ENCODE measurements at places on chromosomes 16 and 17.

GRCh38 chr17:81582749-81583148 is 30.6 kb upstream of the FAAP100 start:
- no peak for DNase-seq

- DNase-seq, result no peak
Measured at GRCh38 chr17:78889531-78889930, 13.5 kb downstream of the CEP295NL start.

DNA sequence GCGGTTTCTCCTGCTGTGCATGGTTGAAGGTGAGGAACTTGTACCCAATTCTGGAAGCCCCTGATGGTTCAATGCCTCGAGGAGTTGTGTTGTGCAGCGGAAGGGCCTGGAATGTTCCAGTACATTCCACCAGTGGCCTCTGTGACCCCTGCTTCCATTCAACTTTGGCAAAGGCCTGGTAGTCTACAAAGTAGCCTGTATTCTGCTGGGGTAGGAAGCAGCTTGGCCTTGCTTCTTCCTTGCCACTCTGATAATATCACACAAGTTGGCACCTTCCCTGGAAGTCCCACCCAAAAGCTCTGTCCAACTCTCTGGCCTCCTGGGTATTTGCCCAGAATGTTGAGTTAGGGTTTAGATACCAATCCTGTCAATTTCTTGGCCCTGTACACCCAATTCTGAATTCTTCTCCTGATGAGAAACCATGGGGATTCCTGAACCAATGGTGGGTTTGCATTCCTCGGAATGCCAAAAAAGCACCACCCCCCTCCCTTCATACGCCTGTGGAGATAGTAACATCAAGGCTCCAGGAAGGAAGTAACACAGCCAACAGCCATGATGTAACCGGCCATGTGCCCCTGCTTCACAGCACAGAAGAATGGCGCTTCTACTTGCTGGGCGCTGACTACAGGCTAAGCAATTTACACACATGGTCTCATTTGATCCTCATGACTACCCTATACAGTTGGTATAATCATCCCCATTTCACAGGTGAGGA is 11.8 kb upstream of the FAM117A start:
- no peak for DNase-seq

- DNase-seq, result no peak
Measured at GRCh38 chr17:58680038-58680369, 11.8 kb downstream of the TEX14 start.

- DNase-seq, result no peak
Measured at GRCh38 chr17:76753061-76753961, 15.4 kb downstream of the MFSD11 start.

- no peak for DNase-seq
Measured at GRCh38 chr16:55754056-55754455, 78.8 kb downstream of the CES1 start.

- DNase-seq, result no peak
Measured at GRCh38 chr16:79367822-79368221, 232.7 kb downstream of the MAF start.

- DNase-seq, result no peak
Measured at GRCh38 chr16:19382084-19382801, 35.4 kb upstream of the TMC5 start.

DNA sequence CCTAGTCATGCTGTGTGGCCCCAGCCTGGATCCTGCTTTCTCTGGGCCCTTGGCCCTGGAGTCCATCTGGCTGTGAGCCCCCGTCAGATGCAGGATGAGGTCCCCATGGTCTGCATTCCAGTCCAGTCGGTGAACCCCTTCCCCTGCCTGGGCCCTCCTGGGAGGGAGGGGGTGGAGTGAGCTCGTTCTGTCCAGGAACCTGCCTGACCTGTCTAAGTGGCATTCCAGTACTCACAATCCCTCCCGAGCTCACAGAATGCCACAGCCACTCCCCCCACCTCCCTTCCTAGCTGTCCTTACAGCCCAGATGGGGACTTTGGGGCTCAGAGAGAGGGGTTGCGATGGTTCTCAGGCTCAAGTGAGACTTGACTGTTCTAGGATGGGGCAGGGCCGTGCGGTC is 15.5 kb downstream of the SPNS2 start:
- no peak for DNase-seq

DNA sequence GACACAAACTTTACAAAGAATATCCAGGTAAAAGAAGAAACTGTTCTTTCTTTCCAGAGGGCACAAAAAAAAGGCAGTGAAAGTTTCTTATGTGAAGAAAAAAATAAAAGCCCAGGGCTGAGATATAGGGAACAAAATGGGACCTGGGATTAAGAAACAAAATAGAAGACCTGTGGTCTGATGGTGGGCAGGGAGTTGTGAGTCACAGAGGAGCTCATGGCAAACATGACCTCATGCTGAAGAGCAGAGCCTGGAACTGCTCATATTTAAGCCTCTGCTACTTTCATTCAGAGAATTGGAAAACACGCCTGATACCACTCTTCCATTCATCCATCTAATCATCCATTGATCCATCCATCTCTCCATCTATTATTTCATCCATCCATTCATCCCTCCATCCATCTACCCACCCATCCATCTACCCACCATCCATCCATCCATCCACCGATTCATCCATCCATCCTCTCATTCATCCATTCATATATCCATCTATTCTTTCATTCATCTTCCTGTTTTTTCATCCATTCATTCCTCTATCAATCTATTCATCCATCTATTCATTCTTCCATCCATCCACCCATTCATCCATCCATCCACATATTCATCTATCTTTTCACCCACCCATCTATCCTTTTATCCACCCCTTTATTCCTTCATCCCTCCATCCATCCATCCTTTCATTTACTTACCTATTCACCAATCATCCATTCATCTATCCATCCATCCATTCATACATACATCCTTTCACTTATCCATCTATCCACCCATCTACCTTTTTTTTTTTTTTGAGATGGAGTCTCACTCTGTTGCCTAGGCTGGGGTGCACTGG is 30.0 kb downstream of the WFDC1 start:
- no peak for DNase-seq

DNA sequence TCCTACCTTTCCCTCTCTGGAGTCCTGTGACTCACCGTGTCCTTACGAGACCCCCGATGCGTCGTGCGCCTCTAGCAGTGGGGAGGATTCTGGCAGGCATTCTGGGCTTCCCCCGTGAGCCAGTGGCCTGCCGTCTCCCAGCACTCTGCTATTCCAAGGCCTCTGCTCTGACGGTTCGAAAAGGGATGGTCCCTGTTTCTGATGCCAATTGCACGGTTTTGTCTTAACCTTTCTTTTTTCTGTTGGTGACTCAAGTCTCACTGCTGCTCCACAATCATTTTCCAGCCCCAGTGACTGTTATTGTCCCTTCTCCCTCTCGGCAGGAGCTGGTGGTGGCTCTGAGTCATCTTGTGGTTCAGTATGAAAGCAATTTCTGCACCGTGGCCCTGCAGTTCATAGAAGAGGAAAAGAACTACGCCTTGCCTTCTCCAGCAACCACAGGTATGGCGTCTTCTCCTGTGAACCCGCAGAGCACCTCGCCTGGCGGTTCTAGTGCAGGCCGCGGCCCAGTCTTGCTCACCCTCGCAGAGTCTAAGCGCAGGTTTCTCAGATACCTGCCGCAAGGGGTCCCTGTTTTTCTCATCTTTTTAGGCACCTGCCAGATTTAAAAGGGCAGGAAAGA is 100.1 kb upstream of the CHMP6 start:
- peak; percentile 66 for DNase-seq

DNA sequence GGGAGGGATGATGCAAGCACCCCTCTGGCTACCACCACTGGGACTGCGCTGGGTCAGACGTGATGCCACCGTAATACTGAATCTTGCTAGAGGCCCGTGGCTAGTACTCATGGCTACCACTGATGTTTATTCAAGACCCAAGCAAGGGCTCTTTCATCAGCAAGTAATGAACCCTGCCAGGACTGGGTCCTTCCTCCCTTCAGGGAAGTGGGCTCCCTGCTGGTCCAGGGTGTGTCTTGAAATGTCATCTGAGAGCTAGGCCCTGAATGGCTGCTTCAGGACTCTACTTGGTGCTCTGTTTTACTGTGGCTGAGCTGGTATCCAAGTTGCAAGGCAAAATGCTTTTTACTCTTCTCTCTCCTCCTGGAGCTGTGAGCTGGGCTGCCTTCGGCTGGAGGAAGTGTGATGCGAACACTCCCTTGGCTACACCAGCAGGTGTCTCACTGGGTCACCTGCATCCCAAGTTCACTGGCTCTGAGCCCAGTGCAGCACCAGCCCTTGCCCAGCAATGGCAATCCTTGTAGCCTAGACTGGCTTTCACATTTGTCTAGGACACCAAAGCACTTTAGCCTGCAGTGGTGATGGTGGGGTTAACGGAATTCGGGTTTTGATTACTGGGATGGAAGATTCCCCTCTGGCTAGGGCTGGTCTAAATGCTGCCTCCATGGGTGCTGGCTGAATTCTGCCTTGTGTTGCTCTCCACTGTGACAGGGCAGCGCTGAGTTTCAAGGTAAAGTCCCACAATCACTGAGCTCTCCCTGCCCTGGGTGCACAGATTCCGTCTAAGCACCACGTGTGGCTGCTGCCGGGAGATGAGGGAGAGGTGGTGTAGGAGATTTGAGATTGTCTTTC is 98.6 kb downstream of the USP22 start:
- no peak for DNase-seq

DNA sequence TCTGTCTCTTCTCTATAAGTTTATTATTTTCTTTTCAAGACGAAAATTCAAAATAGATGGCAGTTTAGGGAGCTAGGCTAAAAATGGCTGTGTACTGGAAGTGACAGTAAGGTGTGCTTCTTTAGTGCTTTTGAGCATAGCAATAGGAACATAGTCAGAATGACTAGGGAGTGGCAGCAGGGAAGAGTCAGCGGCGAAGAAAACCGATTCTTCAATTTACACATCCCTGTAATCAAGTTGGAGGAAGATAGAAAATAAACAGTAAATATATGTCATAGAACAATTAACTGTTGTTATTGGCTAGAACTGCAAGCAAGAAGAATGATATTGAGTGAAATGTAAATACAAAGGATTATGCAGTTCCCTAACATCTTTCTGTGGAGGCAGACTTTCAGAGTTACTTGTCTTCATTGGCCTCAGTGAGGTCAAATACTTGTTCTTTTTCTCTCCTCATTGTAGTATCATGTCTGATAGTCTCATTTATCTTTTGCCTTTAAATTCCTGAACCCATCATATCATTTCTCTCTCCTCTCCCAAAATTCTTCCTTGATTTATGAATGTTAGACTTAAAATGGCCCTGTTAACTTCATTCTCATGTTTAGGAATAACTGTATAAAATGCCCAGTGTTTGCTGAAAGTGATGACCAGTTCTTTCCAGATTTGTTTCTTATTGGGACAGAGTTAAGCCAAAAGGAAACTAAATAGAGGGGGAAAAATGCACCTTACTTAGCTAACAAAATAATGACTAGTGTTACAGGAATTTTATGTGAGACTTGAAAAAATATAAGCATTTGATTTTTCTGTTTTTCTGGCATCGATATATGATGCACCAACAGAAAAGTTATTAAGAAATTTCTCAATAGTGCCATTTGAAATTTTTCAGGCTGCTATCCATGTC is 211.4 kb downstream of the BCAS3 start:
- no peak for DNase-seq

DNA sequence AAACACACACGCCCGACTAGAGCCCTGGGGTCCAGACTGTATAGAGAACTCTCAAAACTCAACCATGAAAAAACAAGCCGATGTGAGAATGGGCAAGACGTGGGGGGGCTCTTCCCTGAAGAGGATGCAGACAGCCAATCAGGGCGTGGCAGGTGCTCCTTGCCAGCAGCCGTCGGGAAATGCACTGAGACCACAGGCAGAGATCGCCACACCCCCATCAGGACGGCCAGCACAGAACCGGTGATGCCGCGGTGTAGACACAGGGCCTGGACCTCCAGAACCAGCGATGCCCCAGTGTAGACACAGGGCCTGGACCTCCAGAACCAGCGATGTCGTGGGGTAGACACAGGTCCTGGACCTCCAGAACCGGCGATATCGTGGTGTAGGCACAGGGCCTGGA is 169.2 kb downstream of the LAT start:
- no peak for DNase-seq

- no peak for DNase-seq
Measured at GRCh38 chr16:1169285-1170075, 16.6 kb downstream of the CACNA1H start.

- no peak for DNase-seq
Measured at GRCh38 chr17:45861165-45861564, 16.5 kb downstream of the SPPL2C start.

DNA sequence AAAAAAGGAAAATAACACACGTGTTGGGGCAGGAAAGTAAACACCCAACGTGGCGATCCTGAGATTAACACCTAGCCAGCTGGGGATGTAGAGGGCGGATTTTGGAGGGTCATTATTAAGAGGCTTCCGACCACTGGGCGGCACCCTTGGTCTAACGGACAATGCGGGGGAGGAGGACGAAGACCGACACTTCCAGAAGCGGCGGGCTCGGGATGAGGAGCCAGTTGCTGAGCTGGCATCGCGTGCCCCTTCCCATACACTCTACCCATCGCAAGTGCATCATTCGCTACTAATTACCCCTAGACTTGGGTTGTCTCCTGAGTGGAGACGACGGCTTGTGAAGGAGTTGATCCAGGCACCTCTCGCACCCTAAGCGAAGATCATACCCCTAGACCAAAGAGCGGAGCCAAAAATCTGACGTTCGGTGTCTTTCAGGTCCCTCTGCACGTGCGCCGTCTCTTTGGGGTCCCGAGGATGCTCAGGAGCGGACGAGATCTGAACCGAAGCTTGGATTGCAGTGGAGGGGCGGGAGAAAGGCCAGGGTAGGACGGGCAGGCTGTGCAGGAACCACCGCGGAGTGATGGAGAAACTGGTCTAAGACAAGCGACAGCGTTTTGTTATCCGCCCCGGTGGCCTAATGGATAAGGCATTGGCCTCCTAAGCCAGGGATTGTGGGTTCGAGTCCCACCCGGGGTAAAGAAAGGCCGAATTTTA is 17.6 kb downstream of the ZNF213 start:
- peak; percentile 81 for DNase-seq

GRCh38 chr17:77886387-77886728 is 72.1 kb upstream of the TNRC6C start:
- DNase-seq, result no peak

DNA sequence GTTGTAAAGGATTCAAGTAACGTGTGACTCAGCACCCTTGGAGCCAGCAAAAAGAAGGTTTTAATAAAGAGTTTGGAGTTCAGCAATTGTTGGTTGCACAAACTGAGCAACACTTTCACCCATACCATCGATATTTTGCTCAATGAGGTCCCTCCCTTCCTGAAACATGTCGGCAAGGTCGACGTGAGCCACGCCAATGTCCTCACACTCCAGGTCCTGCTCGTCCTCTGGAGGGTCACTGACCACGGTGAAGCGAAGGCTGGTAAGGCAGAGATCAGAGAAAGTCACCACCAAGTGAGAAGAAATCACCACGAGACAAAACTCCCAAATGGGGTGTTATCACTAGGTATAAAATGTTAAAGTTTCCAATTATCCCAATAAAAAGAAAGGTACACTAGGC is 98.3 kb downstream of the RPGRIP1L start:
- no peak for DNase-seq

GRCh38 chr16:67284699-67285646 is 5.6 kb downstream of the PLEKHG4 start:
- DNase-seq, result no peak

- DNase-seq, result no peak
Measured at GRCh38 chr16:30619202-30619601, 9.0 kb upstream of the ZNF689 start.

- DNase-seq, result no peak
Measured at GRCh38 chr17:33142705-33143299, 150.3 kb downstream of the ASIC2 start.

Measured in activated T-cell treated with anti-CD3 and anti-CD28 coated beads, Interleukin-2, amount 50 U/mL, for 4 hours (primary cell).